H54 (cell line): ENCODE measurements at places on chromosomes 6 and 20.

DNA sequence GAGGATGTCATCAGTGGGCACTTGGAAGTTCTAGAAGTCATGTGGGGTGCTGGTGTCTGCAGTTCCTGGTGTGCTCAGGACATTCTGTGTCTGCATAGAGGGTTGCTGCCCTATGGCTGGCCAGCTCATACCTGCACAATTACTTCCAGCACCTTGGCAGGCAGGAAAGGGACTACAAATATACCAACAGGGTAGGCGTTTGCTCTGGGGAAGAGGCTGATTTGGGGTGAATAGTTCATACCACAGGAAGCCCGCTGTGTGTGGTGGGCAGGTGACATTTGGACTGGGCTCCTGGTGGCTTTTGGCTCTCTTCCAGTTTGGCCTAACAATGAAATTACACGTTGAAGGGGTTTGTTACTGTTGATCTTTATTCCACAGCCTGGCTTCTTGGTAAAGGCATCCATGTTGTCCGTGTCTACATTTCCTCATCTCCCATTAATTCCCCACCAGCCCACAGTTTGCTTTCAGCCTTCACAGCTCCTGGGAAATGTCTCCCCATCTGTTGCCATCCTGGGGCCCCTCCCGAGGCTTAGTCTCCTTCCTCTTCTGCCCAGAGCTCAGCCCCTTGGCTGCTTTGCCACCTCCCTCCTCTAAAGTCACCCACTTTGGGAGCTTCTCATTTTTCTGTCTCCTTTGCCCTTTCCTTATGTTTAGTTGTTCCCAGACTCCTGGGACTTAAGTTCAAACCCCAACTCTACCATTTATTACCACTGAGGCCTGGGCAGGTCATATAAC is 88.1 kb downstream of the RSPH3 start:
- no peak for DNase-seq

DNA sequence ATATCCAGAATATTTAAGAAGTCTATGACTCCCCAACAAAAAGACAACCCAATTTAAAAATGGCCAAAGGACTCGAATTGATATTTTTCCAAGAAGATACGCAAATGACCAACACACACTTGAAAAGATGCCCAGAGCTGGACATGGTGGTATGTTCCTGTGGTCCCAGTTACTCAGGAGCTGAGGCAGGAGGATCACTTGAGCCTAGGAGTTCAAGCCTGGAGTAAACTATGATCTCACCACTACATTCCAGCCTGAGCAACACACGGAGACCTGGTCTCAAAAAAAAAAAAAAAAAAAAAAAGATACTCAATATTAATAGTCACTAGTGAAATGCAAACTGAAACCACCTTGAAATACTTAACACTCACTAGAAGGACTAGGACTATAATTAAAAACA is 12.2 kb upstream of the ARMC2 start:
- DNase-seq, result no peak

DNA sequence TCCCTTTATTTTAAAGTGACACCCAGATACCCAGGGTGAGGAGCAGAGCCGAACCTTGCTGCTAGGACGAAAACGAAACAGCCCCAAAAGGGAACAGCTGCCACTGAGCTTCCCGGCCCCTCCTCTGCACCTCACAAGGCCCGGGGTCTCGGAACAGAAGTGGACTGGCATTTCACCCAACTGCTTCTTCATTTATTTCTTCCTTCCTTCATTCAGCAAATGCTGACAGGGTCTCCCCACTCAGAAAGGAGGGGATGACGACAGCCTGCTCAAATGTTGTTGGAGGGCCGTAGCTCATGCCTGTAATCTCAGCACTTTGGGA is 220.3 kb downstream of the PREX1 start:
- no peak for DNase-seq

GRCh38 chr6:144066741-144067484 is 28.5 kb downstream of the SF3B5 start:
- DNase-seq, result no peak

GRCh38 chr20:51529758-51530157 is 12.8 kb downstream of the NFATC2 start:
- DNase-seq, result no peak

GRCh38 chr6:37540390-37540789 is 40.7 kb upstream of the CCDC167 start:
- DNase-seq, result no peak
